Esophagus muscularis mucosa (tissue), 4 donors: ENCODE measurements at places on chromosomes 3 and 15.

DNA sequence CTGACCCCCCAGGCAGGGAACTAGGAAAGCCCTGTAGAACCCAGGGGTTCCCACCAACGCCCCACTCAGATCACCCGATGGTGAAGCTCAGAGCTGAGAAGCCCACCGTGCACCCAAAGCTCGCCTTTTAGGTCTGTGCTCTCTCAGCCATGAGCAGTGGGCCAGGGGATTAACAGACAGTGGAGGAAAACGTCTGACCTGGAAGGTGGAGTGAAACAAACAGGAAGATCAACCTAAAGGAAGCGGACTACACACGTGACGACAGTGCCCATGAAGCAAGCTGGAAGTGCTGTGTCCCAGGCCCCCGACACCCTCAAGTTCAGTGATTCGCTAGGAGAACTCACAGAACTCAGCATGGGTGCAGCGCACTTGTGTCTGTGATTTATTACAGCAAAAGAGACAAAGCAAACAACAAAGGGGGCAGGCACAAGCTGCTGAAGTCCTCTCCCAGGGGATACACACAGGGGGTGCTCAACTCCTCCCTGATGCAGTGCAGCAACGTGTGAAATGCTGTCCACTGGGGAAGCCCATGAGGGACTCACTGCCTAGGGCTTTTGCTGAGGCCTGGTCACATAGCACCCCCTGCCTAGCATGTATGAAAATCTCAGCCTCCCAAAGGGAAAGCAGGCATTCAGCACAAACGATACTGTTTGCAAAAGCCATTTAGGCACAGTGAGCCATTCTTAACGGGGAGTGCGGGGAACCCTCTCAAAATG is 43.5 kb downstream of the CFAP92 start:
- DNase-seq, result no peak

GRCh38 chr3:65210026-65210814 is 522.4 kb upstream of the ADAMTS9 start:
- DNase-seq, result no peak

GRCh38 chr15:38507570-38507969 is 53.6 kb downstream of the FAM98B start:
- no peak for DNase-seq

GRCh38 chr3:99883138-99883461 is 65.4 kb downstream of the CMSS1 start:
- no peak for DNase-seq

DNA sequence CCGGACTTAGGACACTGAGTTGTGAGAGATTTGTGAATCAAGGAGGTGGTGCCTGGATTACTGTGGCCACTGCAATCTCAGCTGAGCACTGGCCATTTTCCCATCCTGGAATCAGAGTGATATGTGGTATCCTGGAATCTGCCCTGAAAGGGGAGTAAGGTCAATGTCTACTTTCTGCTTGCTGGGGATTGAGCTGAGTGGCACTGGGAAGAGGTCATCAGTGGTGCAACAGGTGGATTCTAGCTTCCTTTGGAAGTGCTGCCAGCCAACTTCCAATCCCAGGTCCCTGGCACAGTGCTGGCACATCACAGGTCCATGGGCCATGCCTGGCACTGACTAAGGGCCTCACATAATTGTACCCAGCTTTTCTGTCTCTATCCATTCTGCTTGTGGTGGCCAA is 20.6 kb upstream of the TSEN2 start:
- DNase-seq, result no peak

DNA sequence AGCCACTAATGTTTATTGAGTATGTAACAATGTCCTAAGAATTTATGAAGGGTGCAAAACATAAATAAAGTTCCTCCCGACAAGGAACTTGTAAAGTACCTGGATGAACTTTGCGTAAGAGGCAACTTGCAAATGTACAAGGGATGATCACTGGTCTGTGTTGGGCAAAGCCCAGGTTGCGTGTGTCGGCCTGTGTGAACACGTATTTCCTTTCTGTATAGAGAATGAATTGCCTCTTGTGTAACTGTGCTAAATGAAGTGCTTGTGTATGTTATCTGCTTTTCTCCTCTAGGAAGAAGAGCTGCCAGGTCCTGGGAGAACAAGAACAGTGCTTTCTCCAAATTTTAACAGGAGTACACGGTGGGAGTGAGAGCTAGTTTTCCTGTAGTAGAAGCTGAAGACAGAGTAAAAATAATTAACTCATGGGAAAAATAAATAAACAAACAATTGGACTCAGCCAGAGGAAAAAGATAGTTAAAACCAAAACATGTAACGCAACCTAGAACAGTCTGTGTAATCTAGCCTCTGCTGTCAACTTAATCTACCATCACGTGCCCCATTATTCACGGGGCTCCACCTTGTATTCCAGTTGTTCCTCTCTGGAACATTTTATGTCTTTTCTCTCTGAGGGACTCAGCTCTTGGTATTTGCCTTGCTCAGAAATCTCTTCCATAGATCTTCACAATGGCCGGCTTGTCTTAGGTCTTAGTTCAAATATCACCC is 83.7 kb upstream of the RASGRP1 start:
- no peak for DNase-seq

GRCh38 chr15:89400116-89400781 is 65.6 kb upstream of the POLG start:
- no peak for DNase-seq

DNA sequence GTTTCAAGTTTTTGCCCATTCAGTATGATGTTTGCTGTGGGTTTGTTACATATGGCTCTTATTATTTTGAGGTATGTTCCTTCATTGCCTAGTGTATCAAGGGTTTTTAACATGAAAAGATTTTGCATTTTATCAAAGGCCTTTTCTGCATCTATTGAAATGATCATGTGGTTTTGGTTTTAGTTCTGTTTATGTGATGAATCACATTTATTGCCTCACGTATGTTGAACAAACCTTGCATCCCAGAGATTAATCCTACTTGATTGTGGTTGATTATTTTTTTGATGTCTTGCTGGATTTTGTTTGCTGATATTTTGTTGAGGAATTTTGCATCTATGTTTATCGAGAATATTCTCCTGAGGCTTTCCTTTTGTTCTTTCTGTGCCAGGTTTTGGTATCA is 39.4 kb downstream of the TMCO5A start:
- no peak for DNase-seq

DNA sequence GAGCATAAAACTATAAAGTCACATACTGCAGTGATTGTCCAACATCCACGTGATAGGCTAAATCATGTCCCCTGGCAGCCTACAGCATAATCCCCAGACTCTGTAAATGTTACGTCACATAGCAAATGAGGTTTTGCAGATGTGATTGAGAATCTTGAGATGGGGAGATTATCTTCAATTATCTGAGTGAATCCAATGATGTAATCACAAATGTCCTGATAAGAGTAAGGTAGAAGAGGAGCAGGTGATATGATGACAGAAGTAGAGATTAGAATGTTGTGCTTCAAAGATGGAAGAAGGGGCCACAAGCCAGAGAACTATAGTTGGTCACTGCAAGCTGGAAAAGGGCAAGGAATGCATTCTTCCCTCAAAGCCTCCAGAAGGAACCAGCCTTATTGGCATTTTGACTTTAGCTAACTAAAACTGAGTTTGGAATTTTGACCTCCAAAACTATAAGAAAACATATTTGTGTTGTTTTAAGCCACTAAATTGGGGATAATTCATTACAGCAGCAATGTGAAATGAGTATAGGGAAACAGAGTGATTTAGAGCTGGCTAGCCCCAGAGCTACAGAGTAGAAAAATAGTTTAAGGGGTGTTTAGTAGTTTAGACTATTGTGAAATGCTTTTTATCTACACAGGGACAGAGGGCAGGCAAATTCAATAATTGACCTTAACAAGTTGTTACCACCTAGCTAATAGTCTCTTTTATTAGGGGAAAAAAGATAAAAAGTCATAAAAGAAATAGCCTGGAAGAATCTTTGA is 15.2 kb downstream of the SLC2A2 start:
- DNase-seq, result no peak

- no peak for DNase-seq
These were observed 205.3 kb upstream of the WNT5A start for GRCh38 chr3:55692295-55692956.

- DNase-seq, result no peak
These were observed 4.4 kb downstream of the MYO5C start for GRCh38 chr15:52291204-52291603.

GRCh38 chr15:27696530-27696929 is 402.6 kb downstream of the OCA2 start:
- no peak for DNase-seq
